T-cell (primary cell): ENCODE measurements at places on chromosomes 12 and 14. TPM values are rescaled to one million over a fixed set of nuclear protein-coding genes. Genes with fewer than 3 reads are reported as not detected.

DNA sequence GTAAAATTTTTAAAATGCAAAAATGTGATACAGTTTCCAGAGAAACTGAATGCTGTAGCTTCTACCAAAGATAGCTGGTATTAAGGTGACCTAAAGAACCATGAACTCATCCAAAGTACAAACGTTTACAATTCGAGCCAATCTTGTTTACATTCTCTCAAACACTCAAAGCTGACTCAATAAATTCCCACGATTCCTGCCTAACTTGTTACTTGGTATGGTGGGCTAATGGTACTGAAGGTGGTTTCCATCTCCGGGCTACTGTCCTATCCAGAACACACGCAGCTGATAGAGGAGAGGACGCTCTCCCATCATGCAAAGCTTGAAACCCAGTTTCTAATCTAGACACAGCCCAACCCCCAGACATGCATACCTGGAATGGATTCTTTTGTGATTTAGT lies 31.5 kb downstream of the RAD9B start:
- DNase-seq = no peak

DNA sequence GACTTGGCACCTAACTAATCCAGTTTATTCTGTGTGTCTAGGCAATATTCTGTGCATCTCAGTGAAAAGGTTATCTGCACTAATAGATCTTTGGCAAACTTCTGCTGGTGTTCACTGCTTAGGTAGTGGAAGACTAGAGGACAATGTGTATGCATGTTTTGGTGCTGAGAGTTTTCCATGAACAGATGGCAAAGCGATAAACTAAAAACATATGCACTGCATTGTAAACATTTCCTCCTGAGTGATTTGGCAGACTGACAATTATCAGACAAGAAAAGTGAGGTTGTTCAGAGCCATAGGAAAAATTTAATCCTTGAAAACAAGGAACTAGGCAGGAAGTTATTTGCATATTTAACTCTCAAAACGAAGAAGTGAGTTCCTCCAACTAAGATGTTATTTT lies 400.4 kb downstream of the ATP23 start:
- DNase-seq = no peak

The PLD4 gene
- total RNA-seq = 0.65 TPM

DNA sequence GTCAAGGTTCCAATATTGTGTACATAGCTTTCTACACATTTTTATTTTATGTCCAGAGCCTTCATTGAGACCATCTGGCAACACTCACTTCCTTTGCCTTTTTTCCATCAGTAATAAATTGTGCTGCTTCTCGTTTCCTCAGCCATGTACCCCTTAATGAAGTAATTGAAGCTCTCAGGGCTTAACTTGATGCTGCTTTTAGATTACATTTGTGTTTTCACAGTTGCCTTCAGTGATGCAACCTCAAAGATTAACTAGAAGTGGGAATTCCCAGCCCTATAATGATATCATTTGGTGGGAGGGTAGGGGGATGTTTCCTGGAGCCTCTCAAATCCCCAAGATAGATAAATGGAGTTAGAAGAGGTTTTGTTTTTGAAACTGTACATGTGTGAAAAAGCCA lies 80.2 kb upstream of the KRR1 start:
- DNase-seq = no peak

The RPS26 gene
- total RNA-seq = 141 TPM

- no peak for DNase-seq
Observed at GRCh38 chr14:92941531-92941930, 18.6 kb downstream of the CHGA start.

GRCh38 chr14:88426271-88426670 lies 40.8 kb downstream of the SPATA7 start:
- no peak for DNase-seq

DNA sequence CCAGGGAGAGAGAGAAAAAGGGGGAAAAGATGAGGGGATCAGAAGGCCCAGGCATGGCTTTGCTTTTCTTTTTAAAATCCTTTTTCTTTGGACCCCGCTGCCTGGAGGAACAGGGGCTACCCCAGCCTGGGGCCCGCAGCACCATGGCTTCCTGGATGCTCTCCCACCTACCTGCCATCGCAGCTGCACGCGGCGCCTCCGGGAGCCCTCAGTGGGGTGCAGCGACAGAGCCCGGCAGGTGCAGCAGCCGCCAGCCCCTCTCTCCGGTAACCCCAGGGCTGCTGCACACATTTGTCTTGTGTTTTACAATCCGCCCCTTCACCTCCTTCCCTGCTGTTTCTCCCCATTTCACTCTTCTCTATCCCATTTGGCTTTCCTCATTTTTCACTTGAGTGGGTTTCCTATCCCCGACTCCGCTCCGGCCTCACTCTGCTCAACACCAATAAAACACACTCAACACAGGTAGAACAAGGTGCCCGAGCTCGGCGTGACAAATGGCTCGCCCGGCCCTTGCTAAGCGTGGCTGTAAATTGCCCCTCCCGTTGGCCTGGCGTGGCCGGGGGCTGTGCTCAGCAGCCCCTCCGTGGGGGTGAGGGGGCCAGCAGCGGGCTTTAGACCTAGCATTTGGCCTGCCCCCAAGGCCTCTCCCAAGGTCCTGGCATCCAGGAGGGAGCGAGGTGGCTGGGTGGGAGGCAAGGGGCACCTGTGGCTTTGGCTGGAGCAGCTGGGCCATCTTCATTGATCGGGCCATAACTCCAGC lies 52.6 kb upstream of the GPATCH2L start:
- DNase-seq = no peak
